Stimulated activated CD4-positive, alpha-beta T cell treated with anti-CD3 and anti-CD28 coated beads, Interleukin-15, amount 100 ng/mL, for 24 hours (primary cell): ENCODE measurements at places on chromosomes 12 and 14.

GRCh38 chr12:42696406-42697149, 107.0 kb upstream of the PRICKLE1 start:
- no peak for DNase-seq

DNA sequence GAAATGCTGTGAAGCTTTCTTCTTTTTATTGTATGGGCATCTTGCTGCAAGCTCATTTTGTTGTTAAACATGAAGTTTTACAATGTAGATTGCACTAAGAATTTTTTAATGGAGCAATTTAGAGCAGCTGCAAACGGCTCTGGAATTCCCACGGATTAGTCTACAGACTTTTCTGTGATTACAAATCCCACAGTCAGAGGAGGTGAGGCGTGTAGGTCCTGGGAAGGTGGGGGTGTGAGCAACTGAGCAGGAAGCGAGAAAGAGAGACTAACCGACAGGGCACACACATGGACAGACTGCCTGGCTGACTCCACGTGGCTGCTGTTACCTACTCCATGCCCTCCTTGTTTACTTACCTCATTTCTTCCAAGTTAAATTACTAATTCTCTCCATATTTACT, 348.5 kb downstream of the NPAS3 start:
- DNase-seq: no peak

DNA sequence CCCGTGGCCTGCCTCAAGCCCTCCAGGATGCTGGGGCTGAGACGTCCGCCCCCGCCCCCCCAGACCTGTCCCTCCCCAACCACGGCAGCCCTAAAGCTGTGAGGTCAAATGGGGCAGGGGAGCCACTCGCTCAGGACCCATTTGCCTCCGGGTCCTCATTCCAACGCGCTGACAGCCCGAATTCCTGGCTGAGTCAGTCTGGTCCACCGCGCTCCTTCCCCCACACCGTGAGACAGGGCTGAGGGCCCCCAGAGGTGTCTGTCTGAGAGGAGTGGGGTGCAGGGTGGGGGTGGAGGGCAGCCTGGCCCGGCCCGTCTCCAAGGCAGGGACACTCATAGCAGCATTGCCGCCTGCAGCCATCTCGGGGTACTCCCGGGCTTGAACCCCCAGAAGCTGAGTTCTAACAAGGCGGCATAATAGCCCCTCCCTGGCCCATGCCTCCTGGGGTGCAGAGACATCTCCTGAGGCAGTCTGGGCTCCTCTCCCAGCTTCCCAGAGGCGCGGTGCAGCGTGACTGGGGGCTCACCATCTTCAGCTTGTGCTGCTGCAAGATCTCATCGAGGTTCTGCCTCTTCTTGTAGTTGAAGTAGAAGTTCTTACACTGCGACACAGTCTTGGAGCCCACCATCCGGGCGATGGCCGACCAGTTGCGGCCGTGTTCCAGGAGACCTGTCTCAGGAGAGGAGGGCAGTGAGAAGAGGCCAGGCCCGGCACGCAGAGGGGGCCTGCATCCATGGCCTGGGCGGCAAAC, 90.5 kb downstream of the RFLNA start:
- DNase-seq: no peak

- no peak for DNase-seq
These were observed 15.0 kb downstream of the G2E3 start for GRCh38 chr14:30573966-30574365.

DNA sequence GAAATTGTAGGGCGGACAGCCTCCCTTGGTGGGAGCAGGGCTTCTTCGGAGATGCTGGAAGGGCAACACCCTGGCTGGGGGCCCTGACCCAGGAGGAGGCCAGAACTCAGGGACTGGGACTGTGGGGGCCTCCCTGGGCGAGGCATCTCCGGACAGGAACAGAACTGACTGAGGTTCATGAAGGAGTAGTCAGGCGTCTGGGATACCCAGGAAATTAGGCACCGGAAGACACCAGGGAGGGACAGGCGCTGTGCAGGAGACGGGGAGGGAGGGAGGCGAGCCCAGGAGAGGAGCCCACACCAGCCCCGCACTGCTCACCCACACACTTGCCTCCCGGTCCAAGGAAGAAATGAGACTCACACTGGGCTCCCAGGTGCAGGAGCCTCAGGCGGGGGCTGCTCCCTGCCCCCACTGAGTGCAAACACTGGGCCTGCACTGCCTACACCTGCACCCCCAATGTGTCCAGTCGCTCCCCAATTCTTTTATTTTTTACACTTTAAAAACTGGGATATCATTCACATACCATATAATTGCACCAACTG, 262.6 kb upstream of the SFSWAP start:
- no peak for DNase-seq

- DNase-seq: no peak
These were observed 100.1 kb downstream of the PAH start for GRCh38 chr12:102816816-102817434.

DNA sequence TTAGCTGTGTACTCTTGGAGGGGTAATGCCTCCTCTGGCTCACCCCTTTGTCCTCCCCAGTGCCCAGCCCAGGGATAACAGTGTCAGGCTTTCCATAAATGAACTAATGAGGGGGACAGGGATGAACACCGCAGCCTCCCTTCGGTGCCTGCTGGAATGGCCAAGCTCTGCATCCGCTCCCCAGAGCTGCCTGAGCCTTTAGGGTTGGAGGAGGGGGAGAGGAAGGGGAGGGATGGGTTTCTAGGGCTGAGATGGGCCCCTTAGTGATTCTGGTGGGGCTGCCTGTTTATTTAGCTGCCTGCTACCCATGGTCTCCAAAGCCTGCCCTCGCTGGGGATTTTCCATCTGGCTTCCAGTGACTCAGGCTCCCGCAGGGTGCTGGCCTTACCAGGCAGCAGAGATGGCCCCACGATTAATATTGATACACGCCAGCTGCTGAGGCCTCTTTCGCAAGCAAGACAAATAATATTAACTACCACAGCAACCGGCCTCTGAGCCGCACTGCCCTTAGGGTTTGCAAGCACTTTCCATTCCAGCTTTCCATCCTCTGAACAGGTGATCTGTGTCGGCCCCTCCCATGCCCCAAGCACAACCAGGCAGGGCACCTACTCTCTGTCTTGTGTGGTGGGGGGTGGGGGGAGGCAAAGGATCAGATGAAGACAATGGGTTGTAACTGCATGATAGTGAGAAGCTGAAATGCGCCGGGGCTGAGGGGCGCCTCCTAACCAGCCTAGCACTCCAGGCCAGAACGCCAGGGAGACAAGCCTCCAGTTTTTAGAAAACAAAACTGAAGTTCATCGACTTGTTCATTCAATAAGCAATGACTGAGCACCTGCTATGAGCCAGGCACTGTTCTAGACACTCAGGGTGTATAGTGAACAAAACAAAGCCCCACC, 56.7 kb downstream of the C14orf132 start:
- no peak for DNase-seq

- peak; percentile 82 for DNase-seq
These were observed at the start of gene TMEM229B for GRCh38 chr14:67487937-67488893. TMEM229B (minus strand) TSS chr14:67488721; CDS start chr14:67473923, 14,798 bp downstream.

DNA sequence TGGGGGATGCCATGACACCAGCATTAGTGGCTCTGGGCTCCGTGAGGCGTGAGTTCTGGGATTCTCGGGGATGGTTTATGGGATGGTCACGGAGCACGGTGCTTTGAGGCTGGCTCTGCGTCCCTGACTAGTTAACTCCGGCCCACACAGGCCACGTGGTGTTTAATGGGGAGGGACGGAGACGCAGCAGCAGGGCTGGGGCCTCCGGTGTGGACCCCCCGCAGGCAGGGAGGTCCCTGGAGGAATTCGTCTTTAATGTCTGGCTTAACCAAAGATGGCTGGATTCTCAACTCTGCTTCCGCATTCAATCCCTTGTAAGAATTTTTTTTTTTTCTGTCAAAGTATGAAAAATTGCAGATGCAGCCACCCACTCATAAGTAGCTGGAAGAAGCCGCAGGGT, 86.4 kb upstream of the RFLNA start:
- DNase-seq: no peak

GRCh38 chr12:123085066-123085465, 65.8 kb downstream of the PITPNM2 start:
- no peak for DNase-seq

DNA sequence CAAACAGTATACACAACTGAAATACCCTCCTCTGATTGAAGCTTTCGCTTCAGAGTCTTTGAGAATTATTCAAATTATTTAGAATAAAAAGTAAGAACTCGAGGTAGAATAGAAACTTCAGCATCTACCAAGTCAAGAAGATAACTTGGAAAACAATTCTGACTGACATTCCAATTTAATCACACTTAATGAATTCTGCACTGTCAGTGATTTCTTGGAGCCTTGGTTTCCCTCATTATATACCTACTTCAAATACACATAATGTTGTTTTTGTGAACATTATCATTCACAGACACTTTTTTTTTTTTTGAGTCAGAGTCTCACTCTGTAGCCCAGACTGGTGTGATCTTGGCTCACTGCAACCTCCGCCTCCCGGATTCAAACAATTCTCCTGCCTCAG, 27.9 kb downstream of the PPP2R5E start:
- DNase-seq: no peak

- DNase-seq: no peak
These were observed 16.1 kb downstream of the FSCB start for GRCh38 chr14:44490966-44491365.

DNA sequence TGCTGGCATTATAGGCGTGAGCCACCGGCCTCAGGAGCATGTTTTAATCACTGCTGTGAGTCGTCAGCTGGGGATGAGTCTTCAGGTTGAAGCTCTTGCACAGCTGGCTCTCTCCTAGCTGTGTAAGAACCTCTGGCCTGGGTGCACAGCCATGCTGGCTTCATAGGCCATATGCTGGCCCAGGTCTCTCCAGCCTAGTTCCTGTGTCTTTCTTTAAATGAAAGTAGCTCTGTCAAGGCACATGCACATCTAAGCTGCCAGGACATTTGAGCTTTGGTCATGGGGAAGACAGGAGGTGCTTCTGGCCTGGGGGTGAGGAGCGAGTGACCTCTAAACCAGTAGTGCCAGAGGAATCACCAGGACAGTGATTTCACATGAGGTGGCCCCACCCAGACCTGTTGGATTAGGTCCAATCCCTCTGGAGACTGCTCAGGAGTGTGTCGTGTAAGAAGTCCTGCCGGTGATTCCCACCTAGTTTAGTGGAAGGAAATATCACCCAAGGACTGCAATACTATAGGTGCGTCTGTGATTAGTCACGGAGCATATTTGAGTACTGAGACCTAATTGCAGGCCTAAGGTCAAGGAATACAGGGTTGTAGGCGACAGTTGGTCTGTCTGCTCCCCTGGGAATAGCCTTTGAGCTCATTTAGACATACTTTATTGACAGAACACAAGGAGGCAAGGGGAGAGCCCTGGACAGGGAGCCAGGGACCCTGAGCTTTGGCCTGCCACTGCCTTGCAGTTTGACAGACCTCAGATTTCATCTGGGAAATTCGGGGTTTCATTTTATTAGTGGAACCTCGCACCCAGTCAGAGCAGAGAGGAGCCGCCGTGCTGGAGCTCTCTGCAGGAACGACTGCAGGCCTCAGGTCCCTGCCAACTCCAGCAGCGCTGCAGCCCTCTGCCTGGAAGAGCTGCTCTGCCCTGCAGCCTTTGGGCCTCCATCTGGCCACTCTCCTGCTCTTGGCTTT, 67.0 kb downstream of the ANKRD9 start:
- no peak for DNase-seq

DNA sequence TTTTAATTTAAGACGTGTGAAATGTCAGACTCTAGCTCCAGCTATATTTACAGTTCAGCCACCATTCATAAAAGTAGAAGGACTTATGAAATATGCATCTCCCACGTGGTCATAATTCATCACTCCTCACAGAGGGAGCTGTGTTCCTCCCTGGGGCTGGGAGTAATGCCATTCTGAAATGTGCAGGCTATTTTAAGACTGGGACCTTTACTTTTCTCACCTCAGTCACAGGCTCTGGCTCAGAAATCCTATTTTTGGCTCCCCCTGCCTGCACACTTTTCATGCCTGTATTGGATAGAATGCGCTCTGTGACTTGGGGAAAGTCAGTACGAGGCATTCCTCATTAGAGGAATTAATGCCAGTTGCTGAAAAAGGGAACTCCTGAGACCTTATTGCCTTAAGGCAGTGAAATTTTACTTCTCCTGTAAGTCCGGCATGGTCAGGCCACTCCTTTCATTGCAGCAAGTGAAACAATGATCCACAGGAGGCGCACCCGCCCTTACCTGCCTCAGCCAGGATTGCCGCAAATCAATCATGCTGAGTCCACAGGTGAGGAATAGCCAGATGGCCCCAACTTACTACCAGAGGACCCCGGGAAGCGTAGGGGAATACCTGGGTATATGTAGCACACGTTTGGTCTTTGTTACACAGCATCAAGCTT, 1133.2 kb upstream of the TMEM132C start:
- DNase-seq: no peak

DNA sequence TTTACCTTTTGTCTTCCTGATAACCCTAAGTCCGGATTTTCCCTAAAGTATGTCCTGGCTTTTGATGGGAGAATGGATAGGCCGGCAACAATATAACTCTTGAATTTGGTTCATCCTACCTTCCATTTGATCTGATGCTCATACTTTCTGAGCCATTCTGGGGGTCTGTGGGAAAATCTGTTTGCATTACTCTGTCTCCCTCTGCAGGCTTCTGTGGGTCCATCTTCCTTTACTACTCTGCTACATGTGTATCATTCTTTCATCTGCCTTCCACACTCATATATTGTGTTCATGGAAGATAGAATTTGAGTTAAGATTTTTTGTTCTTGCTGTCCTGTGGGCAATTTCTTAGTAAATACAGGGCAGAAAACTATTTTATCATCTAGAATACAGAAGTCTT, 101.5 kb downstream of the NAV3 start:
- DNase-seq: no peak

DNA sequence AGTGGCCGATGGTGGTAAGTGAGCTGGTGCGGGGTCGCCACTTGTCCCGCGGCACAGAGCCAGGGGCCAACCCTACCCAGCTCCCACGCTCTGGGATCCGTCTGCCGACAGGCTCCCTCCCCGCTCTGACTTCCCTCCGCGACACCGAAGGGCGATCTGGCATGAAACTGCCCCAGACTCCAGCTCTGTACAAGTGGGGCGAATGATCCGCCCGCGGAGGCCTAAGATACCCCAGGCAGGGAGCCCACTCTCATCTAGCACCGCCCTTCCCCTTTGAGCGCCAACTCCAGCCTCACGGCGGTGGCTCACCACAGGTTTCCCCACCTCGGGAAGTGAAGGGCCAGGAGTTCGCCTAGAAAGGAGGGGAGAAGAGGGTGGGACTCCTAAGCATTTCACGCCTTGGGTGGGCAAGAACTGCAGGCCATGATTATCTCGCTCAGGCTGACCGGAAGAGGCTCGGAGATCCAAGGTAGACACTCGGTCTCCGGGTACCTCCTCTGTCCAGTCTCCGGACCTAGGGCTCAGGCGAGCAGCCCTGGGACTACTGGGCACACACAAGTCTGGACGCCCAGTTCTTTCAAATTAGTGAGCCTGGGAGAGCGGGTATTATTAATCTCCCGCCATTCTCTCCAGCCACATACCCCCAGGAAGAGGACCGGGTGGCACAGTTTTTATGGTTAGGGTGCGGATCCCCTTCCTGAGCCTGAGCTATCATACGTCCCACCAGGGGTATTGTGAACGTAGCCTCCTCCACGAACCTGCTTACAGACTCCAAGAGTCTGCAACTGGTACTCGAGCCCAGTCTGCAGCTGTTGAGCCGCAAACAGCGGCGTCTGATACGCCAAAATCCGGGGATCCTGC, 849 bp downstream of the WNT1 start:
- no peak for DNase-seq

GRCh38 chr14:72701605-72702004, 192.3 kb downstream of the DPF3 start:
- no peak for DNase-seq

- DNase-seq: no peak
These were observed 218.6 kb downstream of the SYT1 start for GRCh38 chr12:79083181-79083580.
